Thymus (tissue), 14 donors: ENCODE measurements at places on chromosomes 6 and 20.

DNA sequence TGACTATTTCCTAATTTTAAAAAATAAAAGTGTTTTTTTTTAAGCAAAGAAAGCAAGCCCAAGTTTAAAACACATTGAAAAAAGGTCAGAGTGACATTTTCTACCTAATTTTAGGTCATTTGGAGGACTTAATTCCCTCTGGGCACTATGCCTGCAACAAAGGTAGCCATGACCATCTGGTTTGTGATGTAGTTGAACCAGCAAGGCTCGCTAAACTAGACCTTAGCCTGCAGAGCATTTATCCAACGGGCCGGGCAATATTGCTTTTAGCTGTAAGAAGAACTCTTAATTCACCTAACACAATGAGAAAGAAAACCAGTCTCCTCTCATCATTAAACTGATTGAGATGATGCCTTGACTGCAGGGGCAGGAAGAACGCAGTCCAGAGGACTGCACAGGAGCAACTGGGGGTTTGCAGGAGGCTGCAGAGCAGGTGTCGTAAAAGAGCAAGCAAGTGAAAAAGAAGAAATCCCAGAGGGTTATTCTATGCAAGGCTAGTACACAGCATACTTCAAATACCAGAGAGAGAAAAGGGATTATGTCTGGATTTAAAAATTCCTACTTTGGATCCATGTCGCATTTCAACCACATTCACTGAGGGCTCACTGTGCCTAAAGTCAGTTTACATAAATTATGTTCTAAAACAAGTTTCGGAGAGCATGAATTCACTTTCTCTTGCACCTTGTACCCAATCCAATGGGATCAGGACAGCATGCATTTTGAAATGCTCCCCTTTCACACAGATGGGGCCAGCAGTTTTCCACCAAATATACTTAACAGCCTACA is 12.8 kb downstream of the TRAF3IP2 start:
- DNase-seq, result no peak

DNA sequence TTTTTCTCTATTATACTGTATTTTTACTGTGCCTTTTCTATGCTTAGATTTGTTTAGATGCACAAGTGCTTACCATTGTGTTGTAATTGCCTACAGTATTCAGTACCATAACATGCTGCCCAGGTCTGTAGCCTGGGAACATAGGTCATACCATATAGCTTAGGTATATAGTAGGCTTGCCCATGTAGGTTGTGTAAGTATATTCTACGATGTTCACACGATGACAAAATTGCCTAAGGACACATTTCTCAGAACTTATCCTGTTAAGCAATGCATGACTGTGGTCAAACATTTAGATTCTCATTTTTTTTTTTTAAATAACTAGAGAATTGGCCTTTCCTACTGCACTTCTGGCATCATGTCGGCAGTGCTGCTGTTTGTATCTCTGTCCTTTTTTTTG is 253.7 kb upstream of the SUPT3H start:
- DNase-seq, result no peak

DNA sequence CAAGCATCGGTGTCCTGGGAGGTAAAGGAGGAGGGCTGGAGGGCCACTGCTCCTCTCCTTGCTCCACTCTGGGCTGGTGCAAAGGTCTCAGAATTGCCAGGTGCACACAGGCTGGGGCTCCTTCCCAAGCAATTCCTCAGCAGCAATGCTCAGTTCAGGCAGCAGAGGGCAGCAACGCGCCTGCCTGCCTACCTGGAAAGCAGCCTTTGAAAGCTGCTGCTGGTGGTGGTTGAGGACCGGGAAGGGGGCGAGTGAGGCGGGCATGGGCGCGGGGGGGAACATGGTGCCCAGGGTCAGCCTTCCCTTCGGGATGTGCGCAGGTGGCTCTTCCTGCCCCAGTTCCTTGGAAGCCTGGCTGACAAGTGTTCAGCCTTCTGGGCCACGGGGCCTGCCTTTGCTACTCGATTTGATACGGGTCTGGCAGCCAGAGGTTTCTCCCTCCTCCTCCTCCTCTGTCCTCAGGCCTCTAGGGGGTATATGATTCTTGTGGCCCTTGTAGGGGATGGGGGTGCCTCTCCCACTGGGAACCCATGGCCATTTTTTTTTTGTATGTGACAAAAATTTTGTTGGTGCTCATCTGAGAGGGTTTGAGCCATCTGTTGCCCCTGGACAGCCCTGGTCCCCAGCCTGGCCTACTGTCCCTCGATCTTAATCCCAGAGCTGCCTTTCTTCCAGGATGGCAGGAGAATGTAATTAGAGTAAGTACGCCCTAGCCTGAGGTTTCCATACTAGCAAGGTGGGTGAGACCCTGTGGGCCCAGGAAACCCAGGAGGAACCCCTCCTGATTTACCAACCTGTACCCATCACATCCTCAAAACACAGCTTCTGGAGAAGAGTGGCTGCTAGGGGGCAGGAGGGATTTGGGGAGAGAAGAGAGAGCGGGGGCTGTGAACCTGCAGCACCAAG is 20.1 kb downstream of the MRPS18A start:
- DNase-seq, result peak; percentile 77

- DNase-seq, result no peak
Measured at GRCh38 chr6:167797011-167797471, 29.7 kb upstream of the AFDN start.

DNA sequence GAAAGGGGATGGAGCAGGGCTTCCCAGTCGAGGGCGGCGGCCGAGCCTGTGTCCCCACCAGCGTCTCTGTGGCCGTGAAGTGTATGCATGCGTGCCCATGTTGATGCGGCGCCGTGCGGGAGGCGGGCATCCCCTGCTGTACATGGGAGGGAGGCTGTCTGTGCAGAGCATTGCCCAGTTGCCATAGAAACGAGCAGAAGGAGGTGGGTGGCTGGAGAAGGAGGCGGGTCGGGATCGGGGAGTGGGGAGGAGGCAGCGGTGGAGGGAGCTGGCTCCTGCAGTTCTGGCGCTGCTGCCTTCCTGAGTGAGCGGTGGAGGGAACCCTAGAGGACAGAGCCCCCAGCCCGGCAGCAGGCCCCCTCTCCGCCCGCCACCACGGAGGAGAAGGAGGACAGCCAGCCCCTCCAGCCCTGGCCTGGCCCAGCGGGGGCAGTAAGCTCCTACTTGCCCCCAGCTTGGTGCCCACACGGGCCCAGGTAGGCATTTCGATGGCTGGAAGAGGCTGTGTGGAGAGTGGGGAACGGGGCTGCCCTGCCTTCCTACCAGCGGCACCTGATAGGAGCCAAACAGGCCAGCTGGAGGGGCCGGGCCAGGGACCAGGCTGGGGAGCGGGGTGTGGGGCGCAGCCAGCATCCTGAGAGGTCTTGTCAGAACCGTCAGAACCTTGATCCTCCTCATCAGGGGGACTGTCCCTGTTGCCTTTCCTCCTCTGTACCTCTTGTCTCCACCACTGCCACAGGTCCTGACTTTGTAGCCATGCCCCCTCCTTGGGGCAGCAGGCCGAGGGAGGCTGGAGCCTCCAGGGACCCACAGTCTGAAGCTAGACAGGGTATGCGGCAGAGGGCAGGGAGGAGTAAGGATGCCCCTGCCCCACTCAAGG is 41.3 kb downstream of the SPDEF start:
- peak; percentile 14 for DNase-seq

- DNase-seq, result no peak
Measured at GRCh38 chr6:130029163-130029562, 10.8 kb downstream of the L3MBTL3 start.

- DNase-seq, result no peak
Measured at GRCh38 chr6:139325125-139325524, 33.3 kb upstream of the TXLNB start.

DNA sequence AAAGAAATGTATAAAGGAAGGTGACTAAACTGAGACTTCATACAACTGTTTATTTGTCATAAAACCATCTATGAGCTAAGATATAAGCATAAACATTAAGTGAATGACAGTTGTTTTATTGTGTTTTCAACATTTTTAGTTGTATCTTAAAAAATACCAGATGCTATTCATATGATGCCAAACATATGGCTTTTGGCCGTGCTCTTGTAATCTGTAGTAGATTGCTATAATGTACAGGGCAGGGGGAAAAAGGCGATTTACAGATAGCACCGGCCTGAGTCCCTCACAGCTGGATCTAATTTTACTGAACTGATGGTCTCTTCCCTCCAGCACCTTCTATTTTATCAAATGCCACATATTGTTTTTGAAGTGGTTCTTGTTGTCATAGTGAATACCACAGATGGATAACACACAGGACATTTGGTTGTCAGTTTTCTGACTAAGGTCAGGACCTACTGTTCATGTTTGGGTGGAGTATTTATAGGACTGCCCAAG is 48.2 kb downstream of the CENPW start:
- no peak for DNase-seq

- no peak for DNase-seq
Measured at GRCh38 chr6:90464507-90464906, 122.4 kb downstream of the MAP3K7 start.

DNA sequence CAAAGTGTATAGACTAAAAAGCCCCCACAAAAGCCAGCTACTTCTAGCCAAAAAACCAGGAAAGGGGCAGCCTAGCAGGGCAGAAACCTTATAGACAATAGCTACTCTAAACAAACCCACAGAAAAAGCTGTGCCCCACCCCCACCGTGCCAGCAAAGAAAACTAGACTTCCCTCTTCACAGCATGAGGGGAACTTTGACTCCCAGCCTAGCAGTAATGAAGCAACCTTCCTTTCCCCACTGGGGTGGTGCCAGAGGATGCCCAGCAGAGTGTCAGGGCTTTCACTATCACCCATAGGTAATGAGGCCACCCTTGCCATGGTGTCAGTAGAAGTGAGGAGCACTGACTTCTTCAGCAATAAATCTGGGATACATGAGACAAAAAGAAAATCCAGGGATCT is 99.0 kb upstream of the LGSN start:
- no peak for DNase-seq
